NCI-H1048 (cell line): ENCODE measurements at places on chromosomes 11 and 22.

- DNase-seq: no peak
These were observed 1086.8 kb downstream of the BRD1 start for GRCh38 chr22:48740731-48741405.

DNA sequence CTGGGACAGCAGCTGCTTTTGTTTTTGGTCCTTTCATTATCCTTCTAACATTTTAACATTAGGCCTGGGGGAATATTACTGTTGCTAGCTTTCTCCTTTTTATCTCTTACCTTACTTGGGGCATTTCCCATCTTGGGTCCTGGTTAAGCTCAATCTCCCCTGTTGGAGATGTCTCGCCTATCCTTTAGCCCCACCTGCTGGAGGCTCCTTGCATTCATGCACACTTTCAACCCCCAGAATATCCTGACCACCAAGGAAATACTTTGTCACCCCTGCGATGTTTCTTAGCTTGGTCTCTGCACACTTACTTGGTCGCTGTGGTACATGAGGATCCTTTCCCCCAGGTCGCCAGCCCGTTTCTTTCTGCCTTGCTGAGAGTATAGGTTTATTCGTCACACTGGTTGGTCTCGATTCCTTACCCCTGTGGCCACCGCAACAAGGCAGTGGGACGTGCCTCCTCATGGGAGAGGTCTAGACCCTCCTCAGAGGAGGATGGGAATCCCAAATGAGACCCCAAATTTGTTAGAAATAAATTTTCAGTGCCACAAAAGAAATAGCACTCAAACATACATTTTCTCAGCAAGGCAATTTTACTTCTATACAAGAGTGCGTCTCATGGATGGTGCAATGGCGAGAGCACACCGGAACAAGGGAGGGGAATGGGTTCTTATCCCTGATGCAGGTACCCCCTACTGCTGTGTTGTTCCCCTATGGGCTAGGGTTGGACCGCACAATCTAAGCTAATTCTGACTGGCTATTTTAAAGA lies 5.4 kb upstream of the TXN2 start:
- no peak for DNase-seq

DNA sequence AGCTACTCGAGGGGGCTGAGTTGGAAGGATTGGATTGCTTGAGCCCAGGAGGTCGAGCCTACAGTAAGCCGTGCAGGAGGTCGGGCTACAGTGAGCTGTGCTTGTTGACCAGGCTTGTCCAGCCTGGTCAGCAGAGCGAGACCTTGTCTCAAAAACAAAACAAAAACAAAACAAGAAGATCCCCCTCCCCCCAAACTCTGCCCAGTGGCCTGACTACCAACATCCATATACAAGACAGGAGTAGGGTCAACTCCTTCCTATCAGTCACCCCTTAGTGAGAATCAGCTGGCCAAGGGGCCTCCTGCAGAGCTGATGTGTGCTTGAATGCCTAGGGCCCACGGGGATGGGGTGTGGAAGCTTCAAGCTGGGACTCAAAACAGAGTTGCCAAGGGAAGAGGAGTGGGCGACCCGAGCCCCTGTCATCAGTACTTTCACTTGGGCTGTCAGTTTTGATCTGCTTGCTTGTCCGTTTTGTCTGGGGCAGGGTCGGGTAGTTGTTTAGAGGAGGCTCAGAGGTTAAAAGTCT lies 942 bp upstream of the TSPAN18 start:
- no peak for DNase-seq

DNA sequence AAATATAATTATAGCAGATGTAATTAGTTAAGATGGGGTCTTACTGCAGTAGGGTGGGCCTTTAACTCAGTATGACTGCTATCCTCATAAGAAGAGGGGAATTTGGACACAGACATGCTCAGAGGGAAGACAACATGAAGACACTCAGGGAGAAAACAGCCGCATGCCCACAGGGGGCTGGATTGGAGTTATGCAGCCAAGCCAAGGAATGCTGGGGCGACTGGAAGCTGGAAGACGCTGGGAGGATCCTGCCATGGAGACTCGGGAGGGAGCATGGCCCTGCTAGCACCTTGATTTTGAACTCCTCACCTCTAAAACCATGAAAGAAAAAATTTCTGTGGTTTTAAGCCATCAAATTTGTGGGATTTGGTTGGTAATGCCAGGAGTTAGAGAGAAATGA lies 40.9 kb downstream of the PANX1 start:
- no peak for DNase-seq

DNA sequence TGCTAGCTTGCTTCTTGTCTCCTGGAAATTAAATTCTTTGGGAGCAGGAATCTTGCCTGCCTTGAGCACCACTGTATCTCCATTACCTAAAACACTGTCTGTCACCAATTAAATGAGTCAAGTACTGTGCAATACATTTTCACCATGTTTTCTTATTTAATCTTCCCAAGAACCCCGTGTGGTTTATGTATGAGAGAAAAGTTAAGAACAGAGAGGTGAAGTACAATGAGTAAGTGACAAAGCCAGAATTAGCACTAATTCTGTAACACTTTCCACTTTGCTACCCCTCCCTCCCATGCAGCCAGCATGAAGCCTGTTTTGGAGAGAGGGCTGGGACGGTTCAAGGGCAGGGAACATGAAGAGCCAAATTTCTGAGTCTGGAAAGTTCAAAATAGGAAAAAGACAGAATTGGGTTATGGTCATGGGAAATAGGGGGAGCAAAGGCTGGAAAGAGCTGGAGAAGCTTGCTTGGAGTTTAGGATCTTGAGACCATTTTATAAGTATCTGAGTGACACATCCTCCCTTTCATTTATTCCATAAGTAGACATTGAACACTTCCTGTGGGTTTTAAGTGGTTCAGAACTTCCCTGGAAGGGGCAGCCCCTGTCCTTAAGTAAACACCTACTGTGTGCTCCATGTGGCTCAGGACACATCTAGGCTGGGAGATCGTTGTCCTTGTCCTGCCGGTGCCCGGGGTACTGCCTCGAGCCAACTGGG lies 60.5 kb upstream of the CHST1 start:
- DNase-seq: no peak
